Spinal cord (tissue), 10 donors: ENCODE measurements at places on chromosomes 11 and 22.

- DNase-seq: peak; percentile 4
These were observed 590.0 kb downstream of the METTL15 start for GRCh38 chr11:28697920-28698827.

- no peak for DNase-seq
These were observed 40.7 kb downstream of the ZNRF3 start for GRCh38 chr22:28923826-28924732.

GRCh38 chr11:75631086-75631730 is 37.6 kb downstream of the MAP6 start:
- DNase-seq: no peak

- DNase-seq: peak; percentile 91
These were observed 46.4 kb downstream of the MORC2 start for GRCh38 chr22:30922151-30922611.

GRCh38 chr11:131975619-131976018 is 605.2 kb downstream of the NTM start:
- DNase-seq: no peak

GRCh38 chr11:12331239-12331874 is 46.0 kb upstream of the PARVA start:
- DNase-seq: peak; percentile 95

DNA sequence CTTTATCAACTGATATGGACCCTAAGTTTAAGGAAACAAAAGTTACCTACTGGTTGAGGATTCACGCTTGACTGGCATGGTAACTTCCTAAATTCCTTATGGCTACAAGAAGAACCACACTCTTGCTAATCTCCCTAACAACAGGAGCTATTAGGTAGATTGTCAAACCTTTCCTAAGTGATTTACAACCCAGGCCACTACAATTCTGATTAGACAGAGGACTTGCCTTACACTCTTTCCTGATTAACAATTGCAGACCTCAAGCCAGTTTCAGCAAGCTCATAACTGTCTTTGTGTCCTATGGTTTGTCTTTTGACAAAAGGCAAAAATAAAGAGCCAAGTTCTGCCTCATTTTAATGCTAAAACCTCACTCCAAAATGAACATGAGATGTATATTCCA is 16.3 kb downstream of the OR52K2 start:
- DNase-seq: no peak

GRCh38 chr11:96466607-96467006 is 76.8 kb downstream of the JRKL start:
- no peak for DNase-seq

DNA sequence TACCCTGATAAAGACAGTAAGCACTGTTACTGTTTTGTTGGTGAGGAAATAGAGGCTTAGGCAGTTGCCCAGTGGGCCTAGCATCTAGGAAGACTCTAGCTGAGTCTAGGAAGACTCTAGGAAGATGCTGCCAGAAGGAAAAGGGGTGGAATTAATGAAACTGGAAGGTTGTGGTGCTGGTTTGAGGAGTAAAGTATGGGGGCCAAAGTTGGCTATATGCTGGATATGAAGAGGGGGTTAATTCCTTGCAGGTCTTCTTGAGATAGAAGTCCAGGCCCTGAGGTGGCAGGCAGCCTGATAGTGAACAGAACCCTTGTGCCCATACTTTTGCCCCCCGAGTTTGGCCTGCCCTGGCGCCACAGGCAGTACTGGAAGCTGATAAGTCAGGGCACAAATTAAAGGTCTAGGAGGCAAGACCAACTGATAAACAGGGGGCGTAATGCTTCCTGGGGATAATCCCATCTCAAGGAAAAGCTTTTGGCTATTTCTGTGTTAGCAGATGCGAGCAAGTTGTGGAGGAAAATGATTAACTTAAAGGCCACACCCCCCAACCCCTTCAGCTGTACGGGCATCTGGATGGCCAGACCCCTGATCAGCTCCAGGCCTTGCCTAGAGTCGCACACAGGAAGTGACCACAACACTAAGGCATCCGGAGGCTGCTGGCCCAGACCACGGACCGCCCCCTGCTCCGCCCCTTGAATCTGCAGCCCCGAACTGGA is 3.1 kb downstream of the ILK start:
- DNase-seq: no peak
